ENCODE measurements at places on chromosomes 7 and 10. TPM values are rescaled to one million over a fixed set of nuclear protein-coding genes. Genes with fewer than 3 reads are reported as not detected.

- DNase-seq: no peak
Measured at GRCh38 chr7:14303536-14303935, 314.1 kb upstream of the ETV1 start.

DNA sequence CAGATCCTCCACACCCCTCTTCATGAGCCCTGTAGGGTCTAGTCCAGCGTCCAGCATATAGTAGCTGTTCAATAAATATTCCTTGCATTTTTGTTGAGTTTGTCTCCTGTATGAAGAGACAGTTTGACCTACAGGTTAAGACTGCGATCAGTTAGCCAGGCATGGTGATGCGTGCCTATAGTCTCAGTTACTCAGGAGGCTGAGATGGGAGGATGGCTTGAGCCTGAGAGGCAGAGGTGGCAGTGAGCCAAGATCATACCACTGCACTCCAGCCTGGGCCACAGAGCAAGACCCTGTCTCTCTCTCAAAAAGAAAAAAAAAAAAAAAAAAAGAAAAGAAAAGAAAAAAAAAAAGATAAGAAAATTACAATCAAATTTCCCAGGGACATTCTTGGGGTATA is 5.1 kb upstream of the CUEDC2 start:
- DNase-seq: no peak

- no peak for DNase-seq
Measured at GRCh38 chr7:29076631-29077030, 69.7 kb downstream of the CPVL start.

- no peak for DNase-seq
Measured at GRCh38 chr10:28761084-28761846, 83.9 kb downstream of the BAMBI start.

DNA sequence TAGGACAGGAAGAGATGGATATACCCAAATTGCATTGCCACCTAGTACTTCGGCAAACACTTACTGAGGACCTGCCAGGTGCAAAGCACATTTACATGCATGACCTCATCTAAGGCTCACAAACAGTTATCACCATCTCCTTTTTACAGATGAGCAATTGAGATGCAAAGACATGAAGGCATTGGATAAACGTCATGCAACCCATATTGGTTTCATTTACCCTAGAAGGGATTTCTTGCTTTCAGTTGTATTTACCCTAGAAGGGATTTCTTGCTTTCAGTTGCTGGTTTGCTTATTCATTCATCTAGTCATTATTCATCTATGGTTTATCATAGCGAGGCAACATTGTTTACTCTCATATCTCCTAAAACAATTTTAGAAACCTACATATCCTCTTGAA is 52.2 kb downstream of the STEAP1B start:
- no peak for DNase-seq

- DNase-seq: no peak
Measured at GRCh38 chr7:135189961-135190360, 19.5 kb upstream of the CYREN start.

- peak; percentile 41 for DNase-seq
Measured at GRCh38 chr10:68208424-68209042, 23.4 kb downstream of the ATOH7 start.

GRCh38 chr7:47509571-47509970 is 72.3 kb downstream of the TNS3 start:
- DNase-seq: no peak

DNA sequence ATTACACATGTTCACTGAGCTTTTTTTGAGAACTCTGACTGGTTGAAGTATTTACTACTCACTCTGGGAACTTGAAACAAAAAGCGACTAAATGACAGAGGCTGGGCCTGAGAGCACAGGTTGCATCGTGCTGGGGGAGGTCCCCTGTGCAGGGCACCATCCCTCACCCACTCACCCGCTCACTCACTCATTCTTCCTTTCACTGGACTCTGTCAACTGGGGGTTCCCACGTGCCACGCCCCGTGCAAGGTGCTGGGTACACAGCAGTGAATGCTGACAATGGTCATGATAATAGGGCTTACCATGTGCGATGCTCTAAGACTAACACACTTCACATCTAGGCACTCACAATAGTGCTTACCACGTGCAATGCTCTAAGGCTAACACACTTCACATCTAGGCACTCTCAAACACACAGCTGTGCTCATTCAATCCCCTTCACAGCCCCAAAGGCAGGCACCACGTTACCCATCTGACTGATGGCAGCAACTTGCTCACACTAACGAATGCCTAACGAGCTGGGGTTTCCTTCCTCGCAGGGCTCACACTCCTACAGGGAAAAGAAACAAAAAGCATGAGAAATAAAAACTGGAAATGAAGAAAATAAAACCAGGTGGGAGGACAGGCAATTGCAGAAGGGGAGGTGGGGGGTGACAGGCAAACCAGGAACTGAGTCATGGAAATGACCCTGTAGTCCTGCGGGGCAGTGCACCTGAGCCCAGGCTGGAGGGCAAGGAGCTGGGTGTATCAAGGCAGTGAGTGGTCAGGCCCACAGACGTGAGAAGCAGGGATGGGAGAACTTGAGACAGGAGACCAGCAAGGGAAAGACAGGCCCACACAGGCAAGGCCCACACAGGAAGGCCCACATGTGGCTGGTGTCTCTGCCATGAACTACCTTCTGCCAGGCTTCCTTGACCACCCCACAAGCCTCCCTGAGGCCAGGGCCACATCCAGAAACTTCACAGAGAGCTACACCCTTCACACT is 147.0 kb upstream of the FAM20C start:
- DNase-seq: no peak

GRCh38 chr10:101221549-101221948 is 7.7 kb downstream of the LBX1 start:
- no peak for DNase-seq

GRCh38 chr10:22434521-22434920 is 89.2 kb downstream of the SPAG6 start:
- DNase-seq: no peak

GRCh38 chr10:21368022-21368582 is 157.4 kb downstream of the SKIDA1 start:
- no peak for DNase-seq

GRCh38 chr7:115024276-115024675 is 102.4 kb downstream of the MDFIC start:
- DNase-seq: no peak

DNA sequence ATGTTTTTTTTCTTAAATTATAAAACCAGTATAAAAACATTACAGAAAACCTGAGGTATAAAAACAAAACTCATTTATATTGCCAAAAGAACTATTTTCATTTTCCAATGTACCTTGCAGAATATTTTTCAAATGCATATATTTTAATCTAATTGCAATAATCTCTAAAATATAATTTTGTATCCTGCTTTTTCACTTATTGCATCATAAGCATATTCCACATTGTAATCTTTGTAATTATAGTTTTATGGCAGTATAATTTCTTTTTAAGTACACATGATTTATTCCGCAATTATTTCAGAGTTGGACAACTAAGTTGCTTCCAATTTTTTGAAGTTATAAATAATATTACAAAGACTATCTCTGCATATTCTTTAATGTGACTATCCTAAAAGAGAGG is 43.7 kb downstream of the SGCE start:
- DNase-seq: no peak

DNA sequence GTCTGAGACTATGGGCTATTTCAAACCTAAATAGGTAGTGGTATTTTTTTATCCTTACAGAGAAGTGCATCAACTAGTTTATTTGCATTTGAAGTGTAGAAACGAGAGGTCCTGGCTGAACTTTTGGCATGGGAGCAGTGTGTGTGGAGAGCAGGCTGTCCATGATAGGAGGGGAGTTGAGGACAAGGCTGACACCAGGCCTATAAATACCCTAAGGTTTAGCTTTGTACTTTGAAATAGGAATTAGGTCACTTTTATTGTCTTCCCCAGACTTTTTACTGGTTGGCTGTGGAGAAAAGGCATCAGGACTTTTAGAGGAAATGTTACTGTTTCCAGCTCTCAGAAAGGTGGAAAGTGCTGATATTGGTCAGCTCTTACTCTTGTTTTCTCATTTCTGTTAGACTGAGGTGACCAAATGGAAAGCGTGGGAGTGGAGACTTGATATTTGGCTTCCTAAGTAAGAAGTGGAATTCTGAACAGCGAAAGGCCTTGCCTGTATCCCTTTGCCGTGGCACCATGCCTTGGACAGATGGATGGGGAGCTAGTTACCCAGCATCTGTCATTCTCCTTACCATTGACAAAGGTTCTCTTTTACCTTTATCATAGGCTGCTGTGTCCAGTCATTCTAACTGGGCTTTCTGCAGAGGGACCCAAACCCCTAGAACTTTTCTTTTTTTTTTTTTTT is 46.0 kb downstream of the GBF1 start:
- DNase-seq: no peak

DNA sequence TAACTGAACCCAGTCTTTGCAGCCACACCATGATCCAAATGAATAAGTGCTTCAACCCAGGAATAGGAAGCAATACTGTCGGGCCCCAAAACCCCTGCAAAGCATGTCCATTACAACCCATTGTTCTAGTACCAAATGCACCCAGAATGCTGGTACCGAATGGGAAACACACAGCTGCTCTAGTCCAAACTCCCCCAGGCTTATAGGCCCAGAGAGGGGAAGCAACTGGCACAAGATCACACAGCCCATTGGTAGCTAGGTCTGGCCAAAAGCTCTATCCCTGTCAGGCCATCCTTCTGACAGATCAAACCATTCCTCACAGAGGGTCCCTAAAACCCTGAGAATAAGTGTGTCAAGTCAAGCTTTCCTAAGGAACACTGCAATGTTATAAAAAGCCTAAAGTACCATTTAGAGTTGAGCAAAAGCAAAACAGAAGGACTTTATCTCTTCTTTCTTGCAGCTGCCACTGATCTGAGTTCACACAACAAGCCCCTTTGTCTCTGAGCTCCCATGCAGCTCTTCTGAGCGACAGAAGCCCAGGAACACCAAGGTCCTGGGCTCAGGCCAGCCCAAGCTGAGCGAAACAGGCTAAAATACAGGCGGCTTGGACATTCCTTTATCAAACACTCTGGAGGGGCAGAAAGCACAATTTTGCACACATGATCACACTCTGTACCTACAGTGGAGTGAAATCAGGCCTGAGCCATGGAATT is 116.7 kb downstream of the SGMS1 start:
- no peak for DNase-seq

- DNase-seq: no peak
Measured at GRCh38 chr10:78337016-78337415, 303.4 kb downstream of the RPS24 start.

GRCh38 chr7:155570171-155570958 is 24.0 kb upstream of the CNPY1 start:
- DNase-seq: no peak

- no peak for DNase-seq
Measured at GRCh38 chr7:118573085-118573484, 348.6 kb downstream of the ANKRD7 start.

- no peak for DNase-seq
Measured at GRCh38 chr10:62050893-62051433, 149.5 kb downstream of the ARID5B start.

DNA sequence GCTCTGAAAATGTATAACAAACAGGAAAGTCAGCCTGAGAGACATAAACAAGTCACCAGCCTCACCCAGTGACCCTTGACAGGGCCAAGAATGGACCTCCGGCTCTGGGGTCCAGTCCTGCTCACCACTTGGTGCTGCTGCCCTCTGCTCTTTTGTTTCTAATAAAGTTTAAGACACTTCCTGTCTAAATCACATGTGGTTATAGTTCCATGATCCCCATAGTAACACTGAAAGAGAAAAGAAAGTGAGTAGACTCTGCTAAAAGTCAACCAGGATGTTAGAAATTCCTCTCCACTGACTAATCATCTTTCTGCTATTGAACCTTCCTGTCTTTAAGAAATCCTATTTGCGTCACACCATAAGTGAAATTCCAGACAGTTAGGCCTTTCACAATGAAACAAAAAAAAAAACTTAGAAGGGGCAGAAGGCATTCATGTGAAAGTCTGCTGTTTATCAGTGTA is 179.2 kb upstream of the BET1 start:
- DNase-seq: no peak

LHFPL3 gene
- 5.2 TPM for polyA plus RNA-seq

APBB1IP gene
- polyA plus RNA-seq: 1.2 TPM

OR2A12 gene
- polyA plus RNA-seq: not detected

TNS3 gene
- 93.9 TPM for polyA plus RNA-seq

NUTM2B gene
- polyA plus RNA-seq: 4.2 TPM

GJD4 gene
- polyA plus RNA-seq: not detected

MSS51 gene
- polyA plus RNA-seq: 6.3 TPM

C7orf57 gene
- 0.71 TPM for polyA plus RNA-seq

FKBP9 gene
- polyA plus RNA-seq: 126 TPM

NEUROG3 gene
- not detected for polyA plus RNA-seq

AGFG2 gene
- polyA plus RNA-seq: 16.7 TPM

CAMK2B gene
- polyA plus RNA-seq: 1.7 TPM

SPDYE9 gene
- 1.2 TPM for polyA plus RNA-seq

SPDYE16 gene
- 6.0 TPM for polyA plus RNA-seq

SLC13A1 gene
- polyA plus RNA-seq: 25.4 TPM

SRRM3 gene
- 1.5 TPM for polyA plus RNA-seq
